Activated T-cell treated with anti-CD3 and anti-CD28 coated beads for 4 hours (primary cell): ENCODE measurements at places on chromosomes 7 and 10.

DNA sequence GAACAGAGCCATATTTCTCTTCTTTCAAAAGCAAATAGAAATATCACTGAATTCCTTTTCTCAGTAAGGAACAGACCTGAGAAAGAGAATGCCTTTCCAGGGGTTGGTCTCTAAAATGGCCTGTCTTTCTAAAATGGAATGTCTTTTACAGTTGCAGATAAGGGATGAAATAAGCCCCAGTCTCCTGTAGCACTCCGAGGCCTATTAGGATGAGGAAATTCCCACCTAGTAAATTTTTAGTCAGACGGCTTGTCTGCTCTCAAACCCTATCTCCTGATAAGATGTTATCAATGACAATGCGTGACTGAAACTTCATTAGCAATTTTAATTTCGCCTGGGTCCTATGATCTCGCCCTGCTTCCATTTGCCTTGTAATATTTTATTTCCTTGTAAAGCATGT lies 2.9 kb upstream of the EFCAB10 start:
- no peak for DNase-seq

DNA sequence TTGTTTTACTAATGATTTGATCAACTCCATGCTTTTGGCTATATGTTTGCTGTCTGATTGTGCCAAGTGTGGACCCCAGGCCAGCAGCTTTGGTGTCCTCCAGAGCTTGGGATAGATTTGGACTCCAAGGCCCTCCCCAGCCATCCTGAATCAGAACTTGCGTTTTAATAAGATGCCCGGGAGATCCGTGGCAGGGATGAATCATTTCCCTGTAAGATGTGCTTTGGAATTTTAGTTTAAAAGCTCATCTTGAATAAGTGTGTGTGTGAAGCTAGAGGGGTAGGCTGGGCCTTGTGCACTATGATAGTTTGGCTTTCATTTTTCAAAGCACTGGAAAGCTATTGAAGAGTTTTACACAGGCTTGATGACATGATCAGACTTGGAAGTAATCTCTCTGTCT lies 66.2 kb upstream of the SDK1 start:
- DNase-seq, result no peak

DNA sequence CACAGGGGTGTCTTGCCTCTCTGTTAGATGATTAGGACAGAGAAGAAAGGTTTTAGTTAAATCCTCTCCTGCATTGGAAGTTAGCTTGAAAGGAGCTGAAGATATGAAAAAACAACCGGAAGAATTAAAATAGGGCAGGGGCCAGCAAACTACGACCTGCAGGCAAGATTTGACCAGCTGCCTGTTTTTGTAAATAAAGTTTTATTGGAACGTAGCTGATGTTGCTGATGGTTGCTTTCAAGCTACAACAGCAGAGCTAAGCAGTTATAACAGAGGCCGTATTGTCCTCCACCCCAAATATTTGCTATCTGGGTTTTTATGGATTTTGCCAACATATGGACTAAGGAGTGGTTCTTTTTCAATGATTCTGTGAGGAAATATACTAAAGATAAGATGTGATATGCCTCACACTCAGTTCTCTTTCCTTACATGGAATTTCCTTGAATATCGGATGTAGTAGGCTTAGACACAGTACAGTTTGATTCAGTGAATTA lies 568.8 kb downstream of the PHTF2 start:
- DNase-seq, result no peak

DNA sequence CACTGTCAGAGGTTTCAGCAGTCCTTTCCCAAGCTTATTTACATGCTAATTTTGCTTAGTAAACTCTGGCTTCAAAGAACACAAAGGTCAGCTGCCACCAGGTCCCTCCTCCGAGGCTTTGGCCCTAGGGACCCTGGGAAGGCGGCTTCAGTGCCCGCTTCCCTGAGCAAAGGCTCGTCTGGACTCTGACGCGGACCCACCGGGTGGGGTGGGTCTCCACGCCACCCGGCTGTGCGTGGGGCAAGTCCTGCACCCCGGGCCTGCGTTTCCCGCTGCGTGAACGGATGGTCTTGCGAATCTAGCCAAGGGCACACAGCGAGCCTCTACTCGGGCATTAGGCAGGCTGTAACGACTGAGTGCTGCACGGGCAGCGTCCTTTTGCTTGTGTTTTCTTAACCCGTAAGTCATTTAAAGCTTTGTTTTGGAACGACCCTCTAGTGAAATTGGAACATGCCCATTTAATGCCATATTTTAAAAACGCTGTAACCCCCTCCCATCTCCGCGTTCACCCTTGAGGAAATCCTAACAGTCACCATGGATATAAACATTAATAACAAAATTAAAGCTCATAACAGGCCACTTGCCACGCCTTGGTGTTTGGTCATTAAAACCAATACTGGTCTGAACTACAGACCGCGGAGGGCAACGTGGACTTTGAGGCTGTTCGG lies 828 bp downstream of the BNIP3 start:
- no peak for DNase-seq

DNA sequence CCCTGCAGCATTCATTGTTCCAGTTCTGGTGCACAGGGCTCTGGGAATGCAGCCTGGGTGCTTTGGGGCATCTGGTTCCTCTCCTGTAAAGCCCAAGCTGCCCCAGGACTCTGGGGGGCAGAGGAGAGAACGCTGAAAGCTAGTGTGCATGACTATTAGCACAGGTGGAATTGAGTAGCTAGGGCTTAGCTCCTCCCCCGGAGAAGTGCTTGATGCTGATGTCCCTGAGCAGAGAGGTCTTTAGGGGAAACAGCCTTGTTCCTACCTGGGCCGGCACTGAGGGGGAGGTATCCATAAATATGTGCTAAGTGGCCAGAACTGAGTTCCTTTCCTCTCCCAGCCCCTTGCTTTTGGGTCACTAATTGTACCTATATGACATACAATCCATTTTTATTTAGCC lies 3.9 kb downstream of the ADCY1 start:
- no peak for DNase-seq

DNA sequence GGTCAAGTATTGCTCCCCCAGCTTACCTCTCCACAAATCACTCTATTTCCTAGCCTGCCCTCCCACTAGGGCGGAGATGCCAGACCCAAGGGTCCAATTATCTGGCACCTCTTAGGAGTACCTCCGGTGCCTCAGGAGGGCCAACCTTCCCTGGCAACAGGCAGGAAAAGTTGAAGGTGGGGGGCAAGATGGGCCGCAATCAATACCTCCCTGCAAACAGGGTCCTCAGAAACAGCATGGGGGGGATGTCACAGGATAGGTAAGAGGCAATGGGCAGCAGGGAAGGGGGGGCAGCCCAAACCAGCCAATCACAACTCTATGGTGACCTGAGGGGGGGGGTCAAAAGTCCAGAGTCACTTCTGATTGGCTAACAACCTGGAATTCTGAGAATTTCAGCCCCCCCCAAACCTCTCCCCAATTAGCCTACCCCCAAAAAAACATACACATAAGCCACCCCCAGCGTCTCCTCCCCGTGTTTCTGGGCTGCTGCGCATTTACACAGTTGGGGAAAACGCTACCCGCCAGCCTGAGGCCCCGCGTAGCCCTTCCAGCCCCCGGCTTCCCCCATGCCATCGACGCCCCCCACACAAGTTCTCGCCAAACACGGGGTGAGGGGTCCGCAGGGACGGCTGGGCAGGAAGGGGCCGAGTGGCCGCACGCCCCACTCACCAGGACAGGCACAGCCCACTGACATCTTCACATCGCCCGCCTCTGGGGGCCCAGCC lies 589 bp downstream of the LDB1 start:
- DNase-seq, result no peak
